CD4-positive, alpha-beta T cell treated with Interleukin-12 subunit alpha and Interleukin-12 subunit beta, for 1 hour (primary cell): ENCODE measurements at places on chromosomes 11 and 22.

- DNase-seq, result no peak
Measured at GRCh38 chr22:48240935-48241230, 1478.4 kb downstream of the TBC1D22A start.

DNA sequence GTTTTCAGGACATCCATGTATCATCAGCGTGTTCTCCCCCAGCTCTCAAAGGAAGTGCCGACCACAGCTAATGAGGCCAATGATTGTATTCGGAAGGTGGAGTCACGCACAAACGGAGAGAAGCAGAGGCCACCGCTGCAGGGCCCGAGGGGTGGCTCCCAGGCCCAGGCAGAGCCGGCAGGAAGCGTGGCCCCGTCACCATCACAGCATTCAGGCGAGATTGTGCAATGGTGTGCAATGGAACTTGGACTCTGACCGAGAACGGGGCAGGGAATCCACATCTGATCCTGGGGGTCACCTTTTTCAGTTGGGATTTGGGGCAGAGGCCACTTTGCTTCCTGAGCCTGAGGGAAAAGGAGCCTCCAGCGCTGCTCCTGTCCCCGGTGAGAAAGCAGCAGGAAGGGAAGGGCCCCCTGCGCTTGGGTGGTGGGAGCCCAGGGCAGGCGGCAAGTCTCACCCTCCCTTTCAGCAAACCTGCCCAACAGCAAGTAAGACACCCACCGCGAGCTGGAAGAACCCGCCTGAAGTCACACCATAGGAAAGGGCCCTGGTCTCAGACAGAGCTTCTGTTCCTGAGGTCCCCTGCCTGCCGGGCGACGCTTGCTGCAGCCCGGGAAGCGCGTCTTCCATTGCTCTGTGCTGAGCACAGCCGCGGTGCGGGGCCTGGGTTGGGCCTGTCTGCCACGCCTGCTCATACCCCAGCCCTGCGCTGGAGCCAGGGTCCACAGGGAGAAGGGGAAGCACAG, 1430.7 kb downstream of the BRD1 start:
- no peak for DNase-seq

- DNase-seq, result no peak
Measured at GRCh38 chr11:94742665-94743064, 25.5 kb upstream of the AMOTL1 start.

DNA sequence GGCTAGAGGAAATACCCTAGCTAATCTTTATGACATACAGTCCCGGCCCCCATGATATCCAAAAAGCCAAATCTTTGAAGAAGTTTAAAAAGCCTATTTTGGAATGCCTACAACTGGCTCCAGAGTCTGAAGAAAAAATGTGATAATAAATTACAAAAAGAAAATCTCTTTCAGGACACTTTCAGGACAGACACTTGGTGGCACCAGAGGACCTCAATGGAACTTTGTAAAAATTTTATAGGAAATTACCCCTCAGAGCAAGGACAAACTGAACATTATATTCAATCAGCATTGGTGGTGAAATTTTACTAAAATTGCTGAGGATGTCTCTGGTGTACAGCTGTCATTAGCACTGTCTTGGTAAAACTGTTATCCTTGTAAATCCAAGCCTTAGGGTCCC, 81.0 kb downstream of the CCDC73 start:
- DNase-seq, result no peak

- no peak for DNase-seq
Measured at GRCh38 chr11:111162305-111162704, 83.2 kb upstream of the POU2AF2 start.

- no peak for DNase-seq
Measured at GRCh38 chr22:40030026-40030757, 35.4 kb downstream of the FAM83F start.

- DNase-seq, result no peak
Measured at GRCh38 chr11:27470826-27471588, 1.6 kb downstream of the LGR4 start.
